Activated T-helper 17 cell treated with anti-CD3 and anti-CD28 coated beads, Interleukin-2, amount 50 U/mL, for 72 hours (primary cell): ENCODE measurements at places on chromosomes 13 and 19. TPM values are rescaled to one million over a fixed set of nuclear protein-coding genes. Genes with fewer than 3 reads are reported as not detected.

DNA sequence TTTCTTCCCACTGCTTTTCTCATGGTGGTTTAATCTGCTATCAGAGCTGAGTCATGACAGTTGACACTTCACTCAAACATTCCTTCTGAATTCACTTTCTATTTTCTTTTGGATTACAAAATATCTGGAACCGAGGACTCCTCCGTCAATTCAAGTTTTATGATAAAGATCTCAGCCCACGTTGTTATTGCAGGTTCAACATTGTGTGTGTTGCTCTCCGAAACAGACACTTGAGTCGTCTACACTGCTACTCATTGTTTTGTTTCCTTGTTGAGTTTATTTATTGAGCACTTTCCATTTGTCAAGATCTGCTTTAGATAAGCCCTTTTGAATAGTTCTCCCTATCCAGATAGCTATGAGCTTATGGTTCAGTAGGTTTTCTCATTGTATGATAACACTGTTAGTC is 636.1 kb upstream of the GPC6 start:
- ATAC-seq: no peak
- H3K27me3 ChIP-seq: no peaks in the 10 kb centered on the region
- H3K36me3 ChIP-seq: no peaks in the 10 kb centered on the region
- no peak overlapping the region for H3K27ac ChIP-seq
- H3K4me1 ChIP-seq: no peaks in the 10 kb centered on the region

The LILRB3 gene
- total RNA-seq: 1.8 TPM

GRCh38 chr13:100432611-100433010 is 156.0 kb downstream of the GGACT start:
- peaks cover 6% of the 10 kb centered on the region for H3K4me1 ChIP-seq
- peaks cover 7% of the 10 kb centered on the region for H3K36me3 ChIP-seq
- ATAC-seq: no peak
- no peak overlapping the region for H3K4me3 ChIP-seq

DNA sequence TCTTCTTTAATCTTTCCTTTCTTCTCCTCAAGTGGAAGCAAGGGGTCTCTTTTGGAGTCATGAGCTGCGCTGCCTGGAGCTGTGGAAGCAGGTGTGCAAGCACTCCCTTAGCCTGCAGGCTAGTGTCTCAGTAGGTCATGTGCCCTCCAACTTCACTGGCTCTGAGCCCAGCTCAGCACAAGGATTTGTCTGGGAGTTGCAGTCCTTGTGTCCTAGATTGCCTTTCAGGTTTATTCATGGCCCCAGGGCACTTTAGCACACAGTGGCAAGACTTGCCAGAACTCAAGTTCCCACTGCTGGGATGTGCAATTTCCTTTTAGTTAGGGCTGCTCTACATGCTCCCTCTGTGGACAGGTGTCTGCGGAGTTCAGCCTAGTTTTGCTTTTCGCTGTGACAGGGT is 211.7 kb downstream of the LIG4 start:
- H3K36me3 ChIP-seq: no peaks in the 10 kb centered on the region
- H3K27me3 ChIP-seq: no peaks in the 10 kb centered on the region
- H3K4me3 ChIP-seq: no peak overlapping the region
- no peak for ATAC-seq

- peaks cover 33% of the 10 kb centered on the region for H3K4me1 ChIP-seq
- peaks cover 72% of the 10 kb centered on the region for H3K36me3 ChIP-seq
- H3K27ac ChIP-seq: peak overlapping the region; percentile 100
- ATAC-seq: no peak
- peak overlapping the region; percentile 100 for H3K4me3 ChIP-seq
Observed at GRCh38 chr19:58557221-58558065, 968 bp downstream of the UBE2M start.

GRCh38 chr13:79485014-79485811 is 4.3 kb downstream of the NDFIP2 start:
- peaks cover 87% of the 10 kb centered on the region for H3K36me3 ChIP-seq
- H3K4me3 ChIP-seq: peak overlapping the region; percentile 83
- peak overlapping the region; percentile 97 for H3K27ac ChIP-seq

The PNMA8A gene
- total RNA-seq: not detected

DNA sequence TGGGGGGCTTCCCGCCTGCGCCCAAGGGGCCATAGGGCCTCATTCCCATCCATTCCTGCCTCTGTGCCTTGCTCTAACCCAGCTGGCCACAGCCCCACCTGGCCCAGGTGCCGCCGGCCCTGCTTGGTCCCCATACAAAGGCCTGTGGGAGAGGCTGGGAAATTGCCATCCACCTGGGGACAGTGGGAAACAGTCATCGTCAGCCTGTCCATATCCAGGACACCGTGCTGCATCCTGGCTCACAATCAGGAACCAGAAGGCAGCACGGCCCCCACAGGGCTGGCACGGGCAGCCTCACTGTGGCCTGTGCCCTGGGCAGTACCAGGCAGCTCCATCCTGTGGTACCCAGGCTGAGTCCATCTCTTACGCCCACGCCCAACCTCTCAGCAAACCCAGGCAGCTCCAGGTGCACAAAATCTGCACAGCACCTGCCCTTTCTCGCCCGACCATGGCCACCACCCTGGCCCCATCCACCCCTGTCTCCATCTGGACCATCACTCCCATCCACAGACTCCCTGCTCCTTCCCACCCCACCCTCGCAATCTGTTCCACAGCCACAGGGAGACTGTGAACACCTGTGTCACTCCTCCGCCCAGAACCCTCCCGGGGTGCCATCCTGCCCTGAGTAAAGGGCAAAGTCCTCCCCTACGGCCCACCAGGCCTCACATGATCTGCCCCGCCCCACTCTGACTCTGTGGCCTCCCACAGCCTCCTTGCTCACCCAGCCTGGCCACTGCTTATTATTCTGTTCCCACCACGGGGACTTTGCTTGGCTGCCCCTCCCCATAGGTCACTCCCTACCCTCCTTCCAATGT is 21.1 kb upstream of the FBXO27 start:
- no peak overlapping the region for H3K4me3 ChIP-seq
- no peaks in the 10 kb centered on the region for H3K4me1 ChIP-seq
- no peak overlapping the region for H3K27ac ChIP-seq
- peaks cover 3% of the 10 kb centered on the region for H3K27me3 ChIP-seq
- no peaks in the 10 kb centered on the region for H3K36me3 ChIP-seq
- no peak for ATAC-seq

DNA sequence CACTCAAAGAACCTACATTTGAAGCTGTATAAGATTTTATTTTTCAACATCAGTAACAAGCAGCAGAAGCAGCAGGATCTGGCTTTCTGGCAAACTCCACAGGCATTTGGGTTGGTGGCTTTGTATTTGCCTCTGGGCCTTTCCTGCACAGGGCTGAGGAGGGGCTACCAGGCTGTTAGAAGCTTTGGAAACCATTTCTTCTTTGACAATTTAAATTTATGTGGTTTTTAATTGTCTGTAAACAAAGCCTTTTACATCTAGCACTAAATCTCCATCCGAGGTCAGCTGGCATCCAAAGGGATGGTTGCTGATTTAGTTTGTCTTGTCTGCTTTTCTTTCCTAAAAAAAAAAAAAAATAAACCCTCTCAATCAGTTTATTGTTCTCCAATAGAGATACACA is 127.5 kb upstream of the OBI1 start:
- no peaks in the 10 kb centered on the region for H3K4me1 ChIP-seq
- no peaks in the 10 kb centered on the region for H3K36me3 ChIP-seq
- ATAC-seq: no peak
- H3K27me3 ChIP-seq: peaks cover 4% of the 10 kb centered on the region

The SLC17A7 gene
- 0.40 TPM for total RNA-seq

GRCh38 chr19:7415163-7415856 is 66.6 kb downstream of the ARHGEF18 start:
- H3K36me3 ChIP-seq: peaks cover 60% of the 10 kb centered on the region
- peak overlapping the region; percentile 75 for H3K27ac ChIP-seq
- ATAC-seq: no peak
- peaks cover 31% of the 10 kb centered on the region for H3K4me1 ChIP-seq
- no peak overlapping the region for H3K4me3 ChIP-seq

GRCh38 chr13:52869050-52869449 is 20.6 kb upstream of the PCDH8 start:
- peaks cover 21% of the 10 kb centered on the region for H3K27me3 ChIP-seq
- no peak overlapping the region for H3K4me3 ChIP-seq
- no peaks in the 10 kb centered on the region for H3K36me3 ChIP-seq
- H3K4me1 ChIP-seq: no peaks in the 10 kb centered on the region

- peaks cover 21% of the 10 kb centered on the region for H3K4me1 ChIP-seq
- H3K27me3 ChIP-seq: no peaks in the 10 kb centered on the region
- H3K4me3 ChIP-seq: peak overlapping the region; percentile 89
- ATAC-seq: no peak
- H3K36me3 ChIP-seq: peaks cover under 1% of the 10 kb centered on the region
Observed at GRCh38 chr19:3554254-3555083, 2.9 kb downstream of the MFSD12 start.

DNA sequence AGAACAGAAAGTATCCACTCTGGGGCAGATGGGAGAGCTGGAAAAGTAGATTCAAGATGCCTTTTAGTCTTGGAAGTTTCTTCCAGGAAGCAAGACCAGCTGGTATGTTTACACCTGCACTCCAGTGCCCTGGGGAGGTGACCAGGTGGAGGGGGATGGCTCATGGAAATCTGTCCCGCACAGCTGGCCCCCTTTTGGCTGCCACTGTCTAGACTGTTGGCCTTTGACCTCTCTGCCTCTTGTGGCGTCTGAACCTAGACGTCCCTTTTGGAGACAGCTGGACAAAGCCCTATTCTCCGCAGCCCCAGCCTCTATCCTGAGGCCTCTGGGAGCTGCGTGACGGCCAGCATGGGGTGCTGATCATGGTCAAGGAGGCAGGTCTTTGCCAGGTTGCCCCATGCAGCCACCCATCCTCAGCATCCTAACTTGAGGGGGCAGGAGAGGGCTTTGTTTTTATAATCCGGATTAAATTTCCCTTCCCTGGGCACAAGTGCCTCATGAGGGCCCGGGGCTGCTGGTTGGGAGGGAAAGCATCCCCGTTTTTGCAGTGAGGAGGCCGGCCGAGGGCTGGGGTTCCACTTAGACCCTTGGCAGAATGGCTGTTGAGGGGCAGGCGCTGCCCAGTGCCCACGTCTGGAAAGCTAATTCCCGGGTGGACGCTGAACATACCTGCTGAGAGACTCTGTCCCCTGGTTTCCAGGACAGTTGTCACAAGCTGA is 17.3 kb upstream of the GDF15 start:
- ATAC-seq: no peak
- peaks cover 6% of the 10 kb centered on the region for H3K36me3 ChIP-seq
- H3K4me1 ChIP-seq: peaks cover 3% of the 10 kb centered on the region
- no peak overlapping the region for H3K4me3 ChIP-seq
- H3K27me3 ChIP-seq: no peaks in the 10 kb centered on the region

The OR7A5 gene
- total RNA-seq: not detected

DNA sequence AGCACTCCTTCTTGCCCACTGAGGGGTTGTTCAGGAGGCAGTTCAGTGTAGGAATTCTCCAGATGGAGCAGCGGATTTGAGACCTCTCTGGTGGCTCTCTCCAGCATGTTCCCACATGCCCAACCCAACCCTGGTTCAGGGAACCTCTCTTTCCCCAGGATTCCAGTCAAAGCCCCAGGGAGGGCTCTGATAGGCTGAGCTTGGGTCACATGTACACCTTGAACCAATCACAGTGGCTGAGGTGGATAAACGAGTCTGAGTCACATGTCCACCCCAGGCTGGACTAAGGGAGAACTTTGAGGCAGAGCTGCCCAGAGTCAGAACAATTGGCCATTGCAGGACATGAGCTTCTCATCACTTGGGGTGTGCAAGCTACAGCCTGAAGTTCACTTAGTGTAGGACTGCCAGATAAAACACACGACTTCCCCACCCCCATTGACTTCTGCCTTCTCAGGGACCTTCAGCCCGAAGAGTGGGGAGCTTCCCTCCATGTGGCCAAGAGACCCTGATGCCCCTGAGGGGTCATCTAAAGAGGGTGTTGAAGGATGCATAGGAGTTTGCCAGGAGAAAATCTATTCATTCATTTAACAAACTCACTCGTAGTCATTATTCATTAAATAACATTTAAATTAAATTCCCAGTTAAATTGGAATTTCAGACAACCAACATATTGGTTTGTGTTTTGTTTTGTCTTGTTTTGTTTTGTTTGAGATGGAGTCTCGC is 4.0 kb upstream of the MAST3 start:
- H3K4me3 ChIP-seq: no peak overlapping the region
- no peak for ATAC-seq
- peaks cover 22% of the 10 kb centered on the region for H3K4me1 ChIP-seq
- no peaks in the 10 kb centered on the region for H3K27me3 ChIP-seq

DNA sequence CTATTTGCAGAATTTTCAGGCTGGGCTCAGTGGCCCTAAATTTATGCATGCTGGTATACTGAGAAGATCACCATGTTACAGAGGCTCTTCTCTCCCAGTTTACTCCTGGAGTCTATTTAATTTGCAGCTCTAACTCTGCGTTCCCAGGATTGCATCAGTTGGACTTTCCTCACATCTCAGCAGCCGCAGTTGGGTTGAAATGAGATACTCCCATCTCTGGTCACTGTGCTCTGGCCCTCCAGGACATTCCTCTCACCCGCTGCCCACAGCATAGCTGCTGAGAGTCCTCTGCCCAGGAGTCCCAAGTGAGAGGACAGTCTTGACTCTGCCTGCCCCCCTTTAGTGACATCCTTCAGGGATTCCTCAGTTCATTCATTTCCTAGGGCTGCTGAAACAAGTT is 150.9 kb downstream of the LACC1 start:
- H3K36me3 ChIP-seq: no peaks in the 10 kb centered on the region
- H3K4me1 ChIP-seq: no peaks in the 10 kb centered on the region
- no peak overlapping the region for H3K4me3 ChIP-seq
- no peak overlapping the region for H3K27ac ChIP-seq

DNA sequence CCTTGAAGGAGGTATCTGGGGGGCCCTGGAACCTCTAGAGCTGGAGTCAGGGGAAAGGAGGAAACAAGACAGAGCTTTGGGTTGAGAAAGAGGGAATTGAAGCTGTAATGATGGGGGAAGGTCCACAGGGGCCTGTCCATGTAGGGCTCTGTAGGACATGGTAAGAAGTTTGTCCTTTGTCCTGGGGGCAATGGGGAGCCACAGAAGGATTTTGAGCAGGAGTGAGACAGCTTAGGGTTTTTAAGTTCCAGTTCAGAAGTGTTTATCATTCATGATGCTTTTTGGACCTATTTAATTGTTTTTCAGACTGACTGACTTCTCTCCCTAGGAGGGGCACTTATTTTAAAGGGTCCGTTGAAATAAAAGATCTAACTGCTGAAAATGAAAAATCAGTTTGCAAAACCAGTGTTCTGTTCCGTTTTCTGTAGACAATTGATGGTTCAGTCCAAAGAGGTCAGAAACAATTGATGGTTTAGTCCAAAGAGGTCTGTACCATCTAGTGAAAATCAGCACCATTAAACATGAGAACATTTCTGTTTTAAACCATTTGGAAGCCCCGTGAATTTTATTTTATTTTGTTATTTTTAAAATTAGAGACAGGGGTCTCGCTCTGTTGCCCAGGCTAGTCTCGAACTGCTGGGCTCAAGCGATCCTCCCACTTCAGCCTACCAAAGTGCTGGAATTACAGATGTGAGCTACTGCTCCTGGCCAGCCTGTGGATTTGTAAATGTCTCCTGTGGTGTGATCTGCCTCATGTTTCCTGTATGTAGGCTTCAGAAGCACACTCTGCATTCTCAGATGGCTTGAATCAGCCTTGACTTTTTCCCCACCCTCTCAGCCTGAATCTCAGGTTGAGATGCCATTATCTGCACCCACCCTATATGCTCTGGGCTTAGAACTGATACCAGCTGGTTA is 8.4 kb downstream of the PLD3 start:
- H3K4me3 ChIP-seq: no peak overlapping the region
- peak overlapping the region; percentile 25 for H3K27ac ChIP-seq
- no peak for ATAC-seq
- H3K27me3 ChIP-seq: no peaks in the 10 kb centered on the region

The SPRY2 gene
- total RNA-seq: not detected
